ENCODE measurements at places on chromosomes 5 and 9. TPM values are rescaled to one million over a fixed set of nuclear protein-coding genes. Genes with fewer than 3 reads are reported as not detected.

DNA sequence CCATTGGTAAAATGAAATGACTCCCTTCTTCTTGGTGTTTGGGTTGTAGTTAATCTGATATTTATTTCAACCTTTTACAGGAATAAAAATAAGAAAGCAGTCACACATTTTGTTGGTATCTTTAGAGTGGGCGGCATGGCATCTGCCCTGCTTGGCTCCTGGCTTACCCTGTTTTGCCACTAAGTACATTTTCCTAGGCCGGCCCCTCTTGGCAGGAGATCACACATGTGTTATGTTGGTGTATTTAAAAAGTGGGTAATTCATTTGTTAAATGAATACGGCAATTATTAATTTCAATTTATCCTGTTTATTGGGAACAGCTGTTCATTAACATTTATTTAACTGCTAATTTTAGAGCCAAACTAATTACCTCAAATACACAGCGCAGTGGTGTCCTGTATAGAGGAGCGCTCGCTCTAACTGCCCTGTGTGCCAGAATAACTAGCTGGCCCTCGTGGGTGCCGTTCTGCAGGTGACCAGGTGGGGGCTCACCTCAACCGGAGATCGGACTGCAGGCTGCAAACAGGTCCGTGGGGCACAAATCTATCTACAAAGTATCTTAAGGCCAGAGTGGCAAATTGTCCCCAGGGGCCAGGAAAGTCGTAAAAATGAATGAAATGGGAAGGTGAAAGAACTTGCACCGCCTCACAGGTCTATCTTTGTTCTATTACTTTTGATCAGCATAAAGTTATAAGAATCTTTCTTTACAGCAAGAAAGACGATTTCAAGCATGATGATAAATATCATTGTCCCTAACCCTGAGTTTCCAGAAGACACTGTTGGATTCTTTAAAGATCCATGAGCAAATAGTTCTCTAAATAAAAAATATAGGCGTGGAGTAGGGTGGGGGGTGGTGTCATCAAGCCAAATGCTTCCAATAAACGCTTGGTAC lies 26.2 kb upstream of the GPR151 start:
- no peaks in the 10 kb centered on the region for H3K27me3 ChIP-seq
- H3K4me3 ChIP-seq = no peak overlapping the region
- H3K36me3 ChIP-seq = no peaks in the 10 kb centered on the region
- H3K4me1 ChIP-seq = no peaks in the 10 kb centered on the region

DNA sequence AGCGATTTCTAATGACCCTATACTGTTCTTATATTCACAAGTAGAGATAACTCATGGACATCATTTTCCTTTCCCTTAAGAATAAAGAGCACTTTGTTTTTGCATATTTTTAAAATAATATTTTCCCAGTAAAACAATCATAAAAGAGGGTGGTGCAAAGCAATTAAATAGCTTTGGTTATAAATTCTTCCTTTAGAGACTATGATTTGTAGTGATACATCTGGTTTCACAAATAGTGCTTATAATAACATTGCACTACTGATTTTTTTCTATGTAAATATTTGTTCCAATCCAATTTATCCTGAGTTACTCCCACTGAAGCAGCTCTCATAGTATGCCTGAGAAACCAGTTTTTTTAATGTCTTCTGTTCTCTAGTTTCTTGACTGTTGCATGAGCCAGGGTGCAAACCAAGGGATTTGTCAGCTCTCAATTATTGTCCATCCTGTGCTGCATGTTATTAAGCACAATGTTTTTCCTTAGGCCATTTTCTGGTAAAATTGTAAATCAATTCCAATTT lies 74.7 kb downstream of the LURAP1L start:
- DNase-seq = no peak
- H3K4me1 ChIP-seq = no peaks in the 10 kb centered on the region
- no peaks in the 10 kb centered on the region for H3K36me3 ChIP-seq

DNA sequence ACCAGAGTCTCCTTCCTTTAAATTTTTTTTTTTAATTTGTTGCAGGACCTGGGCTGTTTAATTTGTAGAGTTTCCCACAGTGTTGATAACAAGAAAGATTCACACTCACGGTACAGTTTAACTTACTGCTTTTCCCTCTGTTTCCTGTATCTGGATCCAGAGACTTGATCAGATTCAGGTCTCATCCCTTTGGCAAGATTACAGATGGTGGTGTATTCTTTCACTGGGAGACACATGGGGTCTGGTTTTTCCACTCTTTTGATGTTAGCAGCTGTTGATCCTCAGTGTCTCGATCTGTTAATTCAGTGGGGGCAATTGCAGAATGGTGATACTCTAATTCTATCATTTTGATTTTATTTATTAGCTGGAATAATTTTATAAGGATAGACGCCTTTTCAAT lies 75.4 kb upstream of the TNFAIP8 start:
- no peak overlapping the region for H3K4me3 ChIP-seq
- H3K27me3 ChIP-seq = no peaks in the 10 kb centered on the region
- no peak for DNase-seq
- H3K4me1 ChIP-seq = no peaks in the 10 kb centered on the region
- no peak overlapping the region for H3K27ac ChIP-seq

The QSOX2 gene
- total RNA-seq = 19.6 TPM

All from neural progenitor cell (in vitro differentiated cells).